ENCODE measurements at places on chromosomes 13 and 19.
A peak's percentile ranks its signal among the peaks of the same experiment; 100 is the strongest.

GRCh38 chr19:30647891-30648720 is 275.9 kb downstream of the ZNF536 start:
- no peak for DNase-seq

- no peak for DNase-seq
Measured at GRCh38 chr13:109744512-109745051, 41.8 kb downstream of the IRS2 start.

DNA sequence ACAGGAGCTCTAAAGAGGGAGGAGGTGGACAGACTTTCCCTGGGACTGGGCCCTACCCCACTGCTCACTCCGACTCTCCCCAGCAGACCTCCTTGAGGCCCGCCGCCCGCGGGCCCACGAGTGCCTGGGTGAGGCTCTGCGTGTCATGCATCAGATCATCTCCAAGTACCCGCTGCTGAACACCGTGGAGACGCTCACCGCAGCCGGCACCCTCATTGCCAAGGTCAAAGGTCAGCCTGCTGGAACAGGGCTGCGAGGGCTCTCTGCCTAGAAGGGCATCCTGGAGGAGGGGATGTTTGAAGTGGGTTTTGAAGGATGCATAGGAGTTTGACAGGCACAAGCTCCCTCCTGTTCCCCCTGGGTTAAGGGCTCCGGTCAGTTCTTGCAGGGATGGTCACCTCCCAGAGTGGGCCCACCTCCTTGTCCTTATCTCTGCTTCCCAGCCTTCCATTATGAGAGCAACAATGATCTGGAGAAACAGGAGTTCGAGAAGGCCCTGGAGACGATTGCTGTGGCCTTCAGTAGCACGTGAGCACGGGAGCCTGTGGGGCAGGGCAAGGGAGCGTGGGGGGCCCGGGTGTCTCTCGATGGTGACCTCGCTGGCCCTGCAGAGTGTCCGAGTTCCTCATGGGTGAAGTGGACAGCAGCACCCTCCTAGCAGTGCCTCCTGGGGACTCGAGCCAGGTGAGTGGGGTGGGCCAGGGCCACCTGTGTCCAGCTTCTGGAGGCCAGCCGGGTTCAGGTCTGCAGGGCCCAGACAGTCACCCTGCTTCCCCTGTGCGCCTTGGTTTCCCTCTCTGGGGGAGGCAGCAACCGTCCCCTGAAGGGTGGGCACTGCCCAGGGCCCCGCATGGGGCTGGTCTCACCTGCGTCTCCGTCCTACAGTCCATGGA is 6.3 kb downstream of the ARHGAP45 start:
- DNase-seq = no peak

- peak; percentile 95 for DNase-seq
Measured at GRCh38 chr13:41383386-41383785, 72.3 kb downstream of the NAA16 start.

DNA sequence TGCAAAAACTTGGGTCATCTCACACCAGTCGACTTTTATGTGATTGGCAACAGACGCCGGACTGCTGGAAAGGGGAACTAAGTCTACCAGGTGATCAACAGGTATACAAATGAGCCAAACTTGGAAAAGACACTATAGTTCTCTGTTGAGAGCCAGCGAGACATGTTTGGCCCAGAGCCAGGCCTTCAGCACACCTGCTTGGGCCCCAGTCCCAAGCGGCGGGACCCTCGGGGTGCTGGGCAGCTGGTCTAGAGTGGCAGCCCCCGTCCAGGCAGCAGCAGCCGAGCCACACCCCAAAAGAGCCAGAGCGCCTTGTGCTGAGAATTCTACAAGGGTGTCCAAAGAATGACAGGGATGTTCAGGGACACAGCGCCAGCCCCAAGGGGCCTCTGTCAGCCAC is 28.0 kb downstream of the NAXD start:
- DNase-seq = no peak

DNA sequence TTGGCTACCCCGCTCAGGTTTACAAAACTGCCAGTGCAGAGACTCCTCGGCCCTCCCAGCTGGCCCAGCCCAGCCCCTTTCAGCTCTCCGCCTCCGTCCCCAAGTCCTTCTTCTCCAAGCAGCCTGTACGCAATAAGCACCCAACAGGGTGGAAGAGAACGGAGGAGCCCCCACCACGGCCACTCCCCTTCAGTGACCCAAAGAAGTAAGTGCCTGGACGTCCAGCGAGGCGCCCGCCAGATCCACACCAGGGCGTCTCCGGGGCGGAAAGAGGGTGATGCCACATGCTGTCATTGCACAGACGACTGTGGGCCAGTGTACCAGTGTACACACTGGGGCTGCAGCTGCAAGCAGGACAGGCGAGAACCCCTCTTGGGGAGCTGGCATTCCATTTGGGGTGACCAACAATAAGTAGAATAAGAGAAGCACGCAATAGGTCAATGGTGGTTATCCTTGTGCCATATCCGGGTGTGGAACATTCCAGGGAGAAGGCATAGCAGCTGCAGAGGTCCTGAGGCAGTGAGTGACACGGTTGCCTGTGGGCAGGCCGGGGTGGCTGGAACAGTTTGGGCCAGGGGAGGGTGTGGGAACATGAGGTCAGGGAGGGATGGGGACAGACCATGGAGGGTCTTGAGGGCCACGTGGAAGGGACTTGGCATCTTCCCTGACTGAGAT is 41.3 kb downstream of the DPF1 start:
- no peak for DNase-seq

DNA sequence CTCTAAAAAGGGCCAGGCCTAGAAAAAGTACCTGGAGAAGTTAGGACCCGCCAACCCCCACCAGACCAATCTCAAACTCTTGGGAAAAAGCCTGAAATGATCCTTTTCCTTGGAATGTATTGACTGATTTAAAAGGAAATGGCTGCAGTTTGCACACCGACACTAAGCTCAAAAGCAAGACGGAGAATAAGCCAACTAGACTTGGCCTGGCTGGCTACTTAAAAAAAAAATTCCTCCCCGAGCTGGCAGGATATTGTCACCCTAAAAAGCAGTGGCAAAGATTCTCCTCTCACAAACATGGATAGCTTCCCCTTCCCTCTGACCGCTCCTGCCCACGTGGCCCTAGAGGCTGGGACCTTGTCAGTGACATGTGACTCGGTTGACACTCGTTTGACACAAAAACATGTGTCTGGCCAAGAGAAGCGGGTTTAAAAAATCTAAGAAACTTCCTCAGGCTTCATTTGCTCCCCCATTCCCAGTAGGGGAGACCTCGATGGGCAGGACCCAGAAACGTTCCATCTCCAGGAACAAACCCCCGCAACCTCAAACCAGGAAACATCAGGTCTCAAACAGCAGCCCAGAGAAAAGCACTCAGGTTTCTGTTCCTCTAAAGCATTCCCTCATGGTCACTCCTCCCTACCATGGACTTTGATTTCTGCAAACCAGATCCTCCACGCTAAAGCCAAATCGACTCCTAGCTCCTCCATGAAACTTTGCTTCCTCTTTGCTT is 1.3 kb downstream of the RFX1 start:
- DNase-seq = peak; percentile 87

DNA sequence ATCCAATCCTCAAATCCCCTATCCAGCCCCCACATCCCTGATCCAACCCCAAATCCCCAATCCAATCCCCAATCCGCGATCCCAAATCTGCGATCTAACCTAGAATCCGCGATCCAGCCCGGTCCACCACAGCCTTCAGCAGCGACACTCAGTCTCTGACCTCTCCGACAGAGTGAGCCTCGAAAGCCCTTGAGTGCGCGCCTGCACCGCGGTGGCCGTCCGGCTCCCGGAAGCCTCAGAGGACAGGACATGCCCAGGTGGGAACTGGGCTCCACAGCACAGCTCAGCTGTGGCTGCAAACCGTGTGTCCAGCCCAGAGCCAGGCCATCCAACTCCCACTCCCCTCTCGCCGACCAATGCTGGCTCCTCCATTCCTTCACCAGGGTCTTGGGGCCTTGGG is 48.8 kb upstream of the C1QTNF9B start:
- no peak for DNase-seq

GRCh38 chr13:57558051-57558467 is 73.5 kb upstream of the PCDH17 start:
- no peak for DNase-seq

DNA sequence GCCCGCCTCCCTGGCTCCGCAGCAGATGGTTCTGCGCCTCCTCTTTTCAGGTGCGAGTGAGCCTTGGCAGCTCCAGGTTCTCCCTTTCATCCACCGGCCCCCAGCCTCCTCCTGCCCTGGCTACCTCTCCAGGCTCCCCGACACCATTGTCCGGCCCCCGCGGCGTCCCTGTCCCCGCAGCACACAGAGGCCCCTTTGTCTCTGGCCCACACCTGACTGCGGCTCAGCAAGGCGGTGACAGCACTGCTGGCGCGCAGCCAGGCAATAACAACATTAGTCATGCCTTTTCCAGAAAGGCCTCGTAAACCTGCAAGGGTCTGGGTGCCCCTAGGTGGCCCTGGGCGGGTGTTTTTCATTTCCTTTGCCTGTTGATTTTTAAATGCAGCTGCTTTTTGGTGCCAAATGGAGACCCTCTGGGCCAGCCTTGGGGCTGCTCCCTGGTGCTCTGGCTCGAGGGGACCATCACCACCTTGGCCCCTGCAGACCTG is 73.2 kb upstream of the MEDAG start:
- DNase-seq = no peak

DNA sequence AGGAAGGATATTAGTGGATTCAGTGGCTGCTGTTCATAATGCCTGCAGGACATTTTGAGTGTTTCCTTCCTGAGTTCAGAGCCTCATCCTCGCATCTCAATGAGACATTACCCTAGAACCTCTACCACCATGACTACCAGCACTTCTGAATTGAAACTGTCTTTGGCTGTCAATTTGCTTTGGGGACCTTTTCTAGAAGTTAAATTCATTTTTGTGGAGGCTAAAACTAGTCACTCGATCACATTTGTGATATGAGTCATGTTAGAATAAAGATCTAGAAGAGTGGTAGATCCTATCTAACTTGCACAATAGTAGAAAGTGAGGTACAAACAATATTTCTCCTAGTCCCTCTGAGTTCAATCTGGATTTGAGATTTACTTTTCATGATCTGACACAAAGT is 124.9 kb downstream of the KCNRG start:
- DNase-seq = peak; percentile 35

DNA sequence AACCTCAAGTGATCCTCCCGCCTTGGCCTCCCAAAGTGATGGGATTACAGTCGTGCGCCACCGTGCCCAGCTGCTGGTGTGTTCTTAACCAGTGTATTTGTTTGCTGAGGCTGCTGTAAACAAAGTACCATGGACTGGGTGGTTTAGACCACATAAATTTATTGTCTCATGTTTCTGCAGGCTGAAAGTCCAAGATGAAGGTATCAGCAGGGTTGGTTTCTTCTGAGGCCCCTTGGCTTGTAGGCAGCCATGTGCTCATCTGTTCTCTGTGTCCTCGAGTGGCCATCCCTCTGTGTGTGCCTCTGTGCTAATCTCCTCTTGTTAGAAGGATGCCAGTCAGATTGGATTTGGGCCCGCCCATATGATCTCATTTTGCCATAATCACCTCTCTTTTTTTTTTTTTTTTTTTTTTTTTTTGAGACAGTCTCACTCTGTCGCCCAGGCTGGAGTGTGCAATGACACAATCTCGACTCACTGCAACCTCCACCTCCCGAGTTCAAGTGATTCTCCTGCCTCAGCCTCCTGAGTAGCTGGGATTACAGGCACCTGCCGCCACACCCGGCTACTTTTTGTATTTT is 31.8 kb downstream of the PEX11G start:
- DNase-seq = no peak

GRCh38 chr13:31009166-31009565 is 76.7 kb downstream of the TEX26 start:
- no peak for DNase-seq

DNA sequence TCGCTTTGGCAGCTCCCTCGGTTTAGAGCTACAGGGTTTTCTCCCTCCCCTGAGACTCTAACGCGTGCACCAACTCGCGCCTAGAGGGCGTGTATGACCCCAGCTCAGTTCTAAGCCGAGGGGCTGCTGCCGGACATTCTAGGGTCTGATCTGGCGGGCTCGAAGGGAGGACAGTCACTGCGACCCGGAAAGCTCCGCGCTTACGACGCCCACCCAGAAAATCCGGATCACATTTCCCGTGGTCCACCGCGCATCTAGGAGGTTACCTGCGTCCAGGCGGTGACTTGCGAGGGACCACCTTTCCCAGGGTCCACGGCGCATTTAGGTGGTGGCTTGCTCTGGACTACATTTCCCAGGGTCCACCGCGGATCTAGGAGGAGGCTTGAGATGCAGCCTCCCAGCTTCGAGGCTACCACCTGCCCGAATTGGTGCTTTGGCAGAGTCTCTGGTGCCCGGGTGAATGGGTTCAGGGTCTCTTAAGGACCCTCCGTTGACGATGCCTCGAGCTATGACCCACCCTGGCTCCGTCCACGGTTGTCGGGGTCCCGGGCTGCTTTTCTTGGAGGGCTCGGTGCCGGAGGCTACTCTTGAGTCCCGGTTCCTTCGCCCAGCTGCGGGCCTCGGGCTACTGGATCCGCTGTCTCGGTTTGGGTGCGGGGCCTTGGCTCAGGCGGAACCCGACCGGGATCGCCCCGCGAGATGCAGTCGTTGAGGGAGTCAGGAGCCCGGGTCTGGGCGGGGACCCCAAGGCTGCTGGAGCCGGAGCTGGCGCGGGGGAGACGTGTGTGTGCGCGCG is 30.5 kb downstream of the ZNF146 start:
- no peak for DNase-seq

DNA sequence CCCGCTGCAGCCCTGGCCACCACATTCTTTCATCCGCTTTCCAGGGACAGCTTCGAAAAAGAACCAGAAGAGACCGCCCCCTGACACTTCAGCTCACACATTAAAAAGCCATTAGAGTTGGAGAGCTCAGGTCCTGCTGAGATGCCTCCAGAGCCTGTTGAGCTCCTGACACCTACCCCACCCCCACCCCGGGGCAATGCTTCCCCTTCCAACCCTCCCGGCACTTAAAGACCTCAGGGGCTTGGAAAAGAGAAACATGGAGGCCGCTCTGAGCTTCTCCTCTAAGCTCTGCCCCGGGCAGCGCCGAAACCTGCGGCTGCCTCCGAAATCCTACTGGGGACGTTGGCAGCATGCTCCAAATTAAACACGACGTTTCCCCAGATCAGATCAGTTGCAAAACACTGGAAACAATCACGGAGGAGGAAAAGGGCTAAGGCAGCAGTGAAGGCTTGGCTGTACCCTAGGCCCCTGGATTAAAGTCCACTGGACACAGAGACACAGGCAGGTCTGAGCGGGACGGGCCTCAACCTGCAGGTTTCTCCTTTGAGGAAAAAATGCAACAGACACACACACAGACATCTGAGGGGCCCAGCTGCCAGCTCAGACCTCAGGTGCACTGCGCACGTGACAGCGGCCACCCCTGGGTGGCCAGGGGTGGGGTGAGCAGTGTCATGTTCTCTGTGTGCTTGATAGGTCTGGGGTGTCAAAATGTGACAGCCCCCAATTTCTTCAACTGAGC is 9.6 kb downstream of the SH3GL1 start:
- no peak for DNase-seq

- DNase-seq = no peak
Measured at GRCh38 chr19:55423225-55424005, 15.8 kb upstream of the UBE2S start.
